ENCODE measurements at places on chromosomes 4 and X.

DNA sequence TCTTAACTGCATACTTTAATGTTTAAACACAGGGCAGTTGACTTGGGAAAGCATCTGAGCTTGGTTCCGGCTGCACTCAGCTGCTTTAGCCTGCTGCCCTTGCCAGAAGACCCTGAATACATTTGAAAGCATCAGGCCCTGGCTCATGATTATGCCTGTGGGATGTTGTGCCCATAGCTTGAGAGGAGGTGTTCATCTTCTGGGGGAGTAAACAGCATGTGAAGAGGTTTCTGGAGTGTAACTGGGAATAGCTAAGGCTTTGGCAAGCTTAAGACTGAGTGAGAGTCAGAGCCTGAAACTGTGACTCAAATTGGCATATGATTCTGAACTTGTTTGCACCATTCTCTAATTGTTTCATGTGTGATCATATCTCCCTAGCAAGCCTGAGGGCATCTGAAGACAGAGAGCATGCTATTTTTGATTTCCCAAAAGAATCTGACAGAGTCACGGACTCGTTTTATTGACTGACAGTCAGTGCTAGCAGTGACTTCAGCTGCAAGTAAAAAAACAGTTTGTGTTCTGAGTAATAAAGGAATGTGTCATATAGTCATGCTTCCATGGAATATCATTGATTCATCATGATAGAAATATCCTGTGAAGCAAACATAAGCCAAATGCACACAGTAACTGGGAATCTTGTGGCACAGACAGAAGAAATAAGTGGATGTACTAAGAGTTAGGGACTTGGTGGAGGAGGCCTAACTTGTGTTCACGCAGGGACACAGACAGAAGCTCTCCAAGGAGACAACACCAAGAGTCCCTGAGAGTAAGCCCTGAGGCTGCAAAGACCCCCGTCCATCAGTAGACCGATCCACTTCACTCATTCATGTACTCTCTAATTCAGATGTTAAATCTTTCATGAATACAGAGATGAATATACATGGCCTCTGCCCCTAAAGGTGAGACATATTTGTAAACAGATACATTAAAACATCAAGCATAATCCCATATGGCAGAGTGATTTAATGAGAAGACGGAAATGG is 100.7 kb downstream of the SYNPO2 start:
- no peak for DNase-seq

DNA sequence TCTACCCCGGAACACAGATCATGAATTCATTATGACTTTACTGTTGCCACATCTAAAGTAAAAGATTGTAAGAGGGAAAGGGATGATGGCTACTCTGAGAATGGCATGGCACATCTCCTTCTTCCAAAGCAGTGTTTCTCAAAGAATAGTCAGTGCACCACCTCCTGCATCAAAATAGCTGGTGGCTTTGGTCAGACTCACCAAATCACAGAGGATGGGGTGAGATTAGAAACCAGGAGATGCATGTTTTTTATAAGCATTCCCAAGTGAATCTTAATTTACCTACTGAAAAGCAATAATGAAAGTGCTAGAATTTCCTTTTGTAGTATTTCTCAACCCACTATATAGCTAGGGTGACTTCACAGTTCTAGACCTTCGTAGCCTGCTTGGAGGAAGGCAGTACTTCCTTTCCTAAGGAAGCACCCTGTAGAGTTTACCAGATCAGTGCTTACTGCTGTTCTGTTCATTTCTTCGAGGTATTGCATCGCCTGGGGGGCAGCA is 340.8 kb upstream of the KLF3 start:
- DNase-seq = no peak

DNA sequence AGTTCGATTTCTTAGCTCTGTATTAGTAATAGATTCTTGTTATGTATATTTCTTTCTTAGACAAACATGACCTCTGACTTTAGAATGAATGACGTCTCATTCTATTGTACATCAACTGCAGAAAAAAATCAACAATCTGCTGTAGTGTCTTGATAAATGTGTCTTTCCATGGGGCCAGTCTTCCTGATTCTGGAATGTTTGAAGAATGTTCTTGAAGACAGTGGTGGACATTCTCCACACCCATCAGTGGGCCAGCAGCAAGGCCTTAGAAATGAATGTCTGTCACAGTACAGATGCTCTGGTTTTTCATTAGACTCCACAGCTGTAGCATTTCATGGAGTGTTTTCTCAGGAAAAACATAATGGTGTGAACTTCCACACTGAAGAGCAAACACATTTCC is 63.2 kb upstream of the FAM47B start:
- DNase-seq = no peak

- DNase-seq = no peak
Measured at GRCh38 chr4:184932343-184932742, 85.9 kb upstream of the HELT start.

- no peak for DNase-seq
Measured at GRCh38 chr4:106898621-106899230, 137.4 kb downstream of the DKK2 start.

GRCh38 chr4:27048429-27049238 is 188.0 kb downstream of the STIM2 start:
- DNase-seq = no peak

DNA sequence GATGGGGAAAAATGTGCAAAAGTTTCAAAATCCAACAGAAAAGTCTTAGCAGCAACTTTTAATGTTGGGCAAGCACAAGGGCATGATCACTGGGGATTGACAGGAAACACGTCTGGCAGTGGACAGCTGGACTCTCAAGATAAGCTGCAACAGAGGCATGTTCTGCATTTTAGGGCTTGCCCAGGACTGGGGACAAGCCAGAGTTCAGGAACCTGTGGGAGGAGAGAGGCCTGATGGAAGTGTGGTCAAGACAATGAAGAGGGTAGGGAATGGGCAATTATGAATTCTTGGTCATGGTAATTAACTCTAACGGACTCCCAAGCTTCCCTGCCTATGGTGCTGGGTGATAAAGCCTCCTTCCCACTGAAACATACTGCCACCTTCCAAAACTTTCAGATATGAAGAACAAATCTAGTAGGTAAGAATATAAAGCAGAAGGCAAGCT is 48.4 kb downstream of the ANXA3 start:
- no peak for DNase-seq

GRCh38 chr4:30314001-30314400 is 406.2 kb upstream of the PCDH7 start:
- no peak for DNase-seq

DNA sequence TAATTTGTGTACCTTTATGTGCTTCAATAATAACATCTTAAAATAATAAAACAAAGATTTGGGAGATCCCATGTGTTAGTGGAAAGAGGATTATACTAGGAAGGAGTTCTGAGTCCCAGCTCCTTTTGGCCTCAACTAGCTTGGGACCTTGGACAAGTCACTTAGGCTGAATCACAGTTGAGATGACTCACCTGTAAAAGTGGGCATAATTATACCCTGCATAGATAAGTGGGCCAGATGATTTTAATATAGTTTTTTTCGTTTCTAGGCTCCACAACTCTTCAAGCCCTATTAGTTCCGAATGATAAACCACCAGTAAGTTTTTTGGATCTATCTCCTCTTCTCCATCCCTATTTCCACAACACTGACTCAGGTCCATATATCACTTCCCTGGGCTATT is 131.8 kb downstream of the ENOX2 start:
- DNase-seq = no peak
